NAMALWA (cell line): ENCODE measurements at places on chromosomes 7 and 10.

DNA sequence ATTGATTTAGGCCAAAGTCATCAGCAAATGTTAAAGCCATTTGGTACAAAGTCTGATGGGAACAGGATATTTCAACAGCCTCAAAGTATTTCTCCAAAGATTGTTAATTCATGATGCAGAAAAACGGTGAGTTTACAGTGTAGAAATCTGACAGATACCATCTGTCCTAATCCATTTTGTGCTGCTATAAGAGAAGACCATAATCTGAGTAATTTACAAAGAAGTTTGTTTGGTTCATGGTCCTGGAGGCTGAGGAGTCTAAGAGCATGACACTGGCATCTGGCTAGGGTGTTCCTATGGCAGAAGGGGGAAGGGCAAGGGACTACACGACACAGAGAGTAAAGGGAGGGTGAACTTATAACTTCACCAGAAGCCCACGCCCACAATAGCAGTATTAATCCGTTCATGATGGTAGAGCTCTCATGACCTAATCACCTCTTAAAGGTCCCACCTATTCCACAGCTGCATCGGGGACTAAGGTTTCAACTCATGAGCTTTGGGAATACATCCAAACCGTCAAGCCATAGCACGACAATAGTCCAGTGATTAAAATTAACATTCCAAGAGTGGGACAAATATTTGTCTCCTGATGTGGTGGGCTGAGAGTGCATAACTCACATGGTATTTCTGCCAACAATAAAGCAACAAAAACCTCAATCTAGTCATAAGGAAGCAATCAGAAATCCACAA lies 298.6 kb upstream of the AKR1E2 start:
- DNase-seq = no peak

- peak; percentile 69 for DNase-seq
These were observed 1.6 kb downstream of the GLUD1 start for GRCh38 chr10:87092861-87093631.

DNA sequence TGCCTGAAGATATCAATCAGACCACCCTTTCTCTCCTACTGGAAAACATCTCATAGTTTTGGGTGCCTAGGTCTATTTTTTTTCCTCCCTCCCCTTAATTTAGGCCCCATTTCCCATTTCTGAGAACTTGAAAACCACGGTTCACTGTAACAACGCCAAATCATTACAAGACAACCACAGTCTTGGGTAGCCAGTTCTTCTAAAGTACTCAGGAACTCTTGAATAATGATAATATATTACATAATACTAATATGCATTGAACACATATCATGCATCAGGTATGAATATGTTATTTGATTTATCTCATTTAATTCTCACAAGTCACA lies 185.1 kb upstream of the ADO start:
- DNase-seq = no peak

DNA sequence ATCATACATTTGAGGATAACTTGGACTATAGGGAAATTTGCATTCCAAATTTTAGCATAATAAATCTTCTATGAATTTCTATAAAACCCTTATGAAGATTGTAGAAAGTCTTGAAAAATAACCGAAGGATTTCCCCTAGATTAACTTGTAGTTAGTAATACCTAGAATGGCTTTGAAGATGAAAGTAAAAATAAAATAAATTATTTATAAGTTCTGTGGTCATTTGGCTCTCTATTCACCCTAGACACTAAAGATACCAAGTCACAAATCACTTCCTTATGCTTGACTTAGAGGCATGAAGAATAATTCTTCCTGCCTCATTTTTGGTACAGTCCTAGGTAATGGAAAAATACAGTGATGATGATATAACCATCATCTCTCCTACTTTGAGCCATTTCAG lies 79.3 kb downstream of the CSTF2T start:
- DNase-seq = no peak

DNA sequence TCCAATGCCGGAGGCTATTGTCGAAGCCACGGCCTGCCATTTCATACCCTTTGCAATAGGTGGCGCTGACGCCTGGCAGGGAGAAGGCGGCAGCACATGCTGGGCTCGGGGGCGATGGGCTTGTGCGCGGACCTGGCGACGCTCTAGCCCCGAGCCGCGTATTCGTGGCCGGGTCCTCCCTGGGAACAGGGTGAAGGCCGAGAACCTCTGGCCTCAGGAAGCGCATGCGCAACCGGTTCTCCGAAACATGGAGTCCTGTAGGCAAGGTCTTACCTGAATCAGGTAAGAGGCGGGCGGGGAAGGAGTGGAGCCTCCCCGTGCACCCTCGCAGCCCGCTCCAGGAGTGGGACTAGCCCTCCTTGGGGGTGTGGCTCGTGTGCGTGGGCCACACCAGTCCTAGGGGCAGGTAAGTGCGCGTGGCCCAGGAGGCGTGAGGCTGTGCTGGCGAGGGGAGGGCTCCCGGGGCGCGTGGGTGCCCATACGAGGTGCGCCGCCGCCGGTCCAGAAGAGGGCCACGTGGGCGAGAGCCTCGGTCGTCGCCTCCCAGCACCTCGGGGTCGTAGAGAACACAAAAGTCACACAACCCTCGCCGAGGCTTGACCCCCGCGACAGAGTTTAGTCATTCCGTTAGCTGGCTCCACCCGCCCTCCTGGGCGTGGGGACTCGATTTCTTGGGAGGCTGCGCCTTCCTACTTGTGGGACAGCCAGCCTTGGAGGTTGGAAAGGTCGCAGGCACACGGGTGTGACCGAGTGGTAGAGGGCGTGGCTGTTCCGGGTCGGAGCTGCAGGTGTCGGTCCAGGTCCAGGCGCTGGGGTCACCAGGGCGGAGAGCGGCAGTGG lies 5.6 kb upstream of the MEST start:
- peak; percentile 28 for DNase-seq

- no peak for DNase-seq
These were observed 68.0 kb downstream of the SEPTIN14 start for GRCh38 chr7:55794527-55794926.

GRCh38 chr7:1536743-1537534 lies 6.4 kb downstream of the MAFK start:
- DNase-seq = no peak

GRCh38 chr7:146701166-146701565 lies 584.6 kb downstream of the CNTNAP2 start:
- no peak for DNase-seq

- DNase-seq = no peak
These were observed 385.5 kb downstream of the SEMA3D start for GRCh38 chr7:84801396-84801795.

- peak; percentile 92 for DNase-seq
These were observed 13.1 kb upstream of the ARPC1A start for GRCh38 chr7:99312316-99313203.

DNA sequence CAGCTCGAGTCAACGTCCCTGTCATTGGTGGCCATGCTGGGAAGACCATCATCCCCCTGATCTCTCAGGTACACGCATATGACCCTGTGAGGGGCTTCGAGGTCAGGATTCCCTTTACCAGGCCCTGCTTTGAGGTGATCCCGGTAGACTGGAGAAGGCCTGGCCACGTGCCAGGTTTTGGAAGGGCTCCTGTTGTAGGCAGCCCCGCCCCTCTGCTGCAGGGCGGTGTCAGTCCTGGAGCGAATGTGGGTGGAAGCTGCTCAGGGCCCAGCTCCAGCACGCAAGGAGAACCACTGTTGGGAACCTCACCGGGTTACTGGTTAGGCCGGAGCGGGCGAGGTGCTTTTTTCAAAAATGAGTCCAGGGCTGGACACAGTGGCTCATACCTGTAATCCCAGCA lies 15.6 kb downstream of the MDH2 start:
- no peak for DNase-seq

GRCh38 chr7:12686234-12686890 lies 1.1 kb upstream of the ARL4A start:
- peak; percentile 96 for DNase-seq

GRCh38 chr7:113209449-113210203 lies 91.3 kb upstream of the SMIM30 start:
- DNase-seq = no peak

DNA sequence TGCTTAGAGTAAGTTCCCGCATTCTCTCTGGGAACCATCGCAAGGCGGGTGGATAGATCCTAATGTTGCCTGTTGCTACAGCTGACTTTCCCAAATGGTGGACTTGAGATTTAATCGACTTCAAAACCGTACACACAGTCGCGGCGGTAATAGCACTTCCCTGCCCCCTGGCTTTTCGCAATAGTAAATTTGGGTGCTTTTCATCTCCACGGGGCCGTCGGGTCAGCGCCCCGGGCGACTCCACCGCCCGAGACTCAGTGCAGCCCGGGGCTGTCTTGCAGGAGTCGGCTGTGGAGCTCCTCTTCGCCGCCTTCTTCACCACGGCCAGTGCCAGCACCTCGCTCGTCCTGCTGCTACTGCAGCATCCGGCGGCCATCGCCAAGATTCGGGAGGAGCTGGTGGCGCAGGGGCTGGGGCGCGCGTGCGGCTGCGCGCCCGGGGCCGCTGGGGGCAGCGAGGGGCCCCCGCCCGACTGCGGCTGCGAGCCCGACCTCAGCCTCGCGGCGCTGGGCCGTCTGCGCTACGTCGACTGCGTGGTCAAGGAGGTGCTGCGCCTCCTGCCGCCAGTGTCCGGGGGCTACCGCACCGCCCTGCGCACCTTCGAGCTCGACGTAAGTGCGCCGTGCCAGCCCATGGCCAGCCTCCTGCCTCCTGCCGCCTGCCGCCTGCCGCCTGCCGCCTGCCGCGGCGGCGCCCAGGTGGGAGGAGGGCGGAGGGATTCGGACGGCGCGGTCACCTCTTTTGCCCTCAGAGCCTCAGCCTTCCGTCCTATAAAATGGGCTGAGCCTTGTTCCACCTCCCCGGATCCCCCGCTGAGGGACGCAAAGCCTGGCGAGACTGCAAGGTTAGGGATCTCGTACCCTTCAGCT lies 5.3 kb downstream of the CYP26C1 start:
- DNase-seq = no peak

- no peak for DNase-seq
These were observed 70.2 kb downstream of the RABGEF1 start for GRCh38 chr7:66810716-66811115.

GRCh38 chr7:98568891-98569290 lies 48.2 kb upstream of the NPTX2 start:
- no peak for DNase-seq

GRCh38 chr7:145624618-145625017 lies 492.0 kb upstream of the CNTNAP2 start:
- DNase-seq = no peak

DNA sequence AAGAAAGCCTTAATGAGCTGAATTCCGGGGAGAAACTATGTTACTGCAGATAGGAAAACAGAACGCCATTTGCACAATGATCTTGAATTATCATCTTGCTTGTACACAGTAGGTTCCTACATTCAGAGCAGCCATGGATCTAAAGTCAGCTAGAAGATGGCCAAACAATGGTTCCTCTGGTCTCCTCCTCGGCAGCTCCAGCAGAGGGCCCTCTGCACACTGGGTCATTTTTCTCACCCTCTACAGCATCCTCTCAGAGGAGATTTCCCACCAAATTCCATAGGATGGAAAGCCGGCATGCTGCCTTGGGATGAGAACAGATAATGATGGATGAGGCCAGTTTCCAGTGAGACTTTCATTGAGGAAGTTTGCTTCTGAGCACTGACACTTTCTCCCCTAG lies 308.5 kb upstream of the NFE2L3 start:
- no peak for DNase-seq

DNA sequence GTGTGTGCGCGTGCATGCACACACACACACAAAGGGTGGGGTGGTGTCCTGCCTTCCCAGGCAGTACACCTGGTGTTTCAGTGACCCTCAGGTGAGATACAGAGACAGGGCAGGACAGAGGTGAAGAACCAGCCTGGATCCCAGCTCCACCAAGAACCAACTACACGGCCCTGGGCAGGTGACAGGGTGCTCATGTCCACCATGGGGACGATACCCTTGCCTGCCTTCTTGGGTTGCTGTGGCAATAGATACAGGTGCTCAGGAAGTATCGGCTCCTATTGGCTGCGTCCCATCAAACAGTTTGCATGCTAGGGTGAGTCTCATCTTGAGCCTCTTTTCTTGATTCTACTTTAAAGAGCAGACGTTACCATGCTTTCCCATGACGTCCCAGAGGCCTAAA lies 33.7 kb upstream of the CXCL12 start:
- DNase-seq = no peak

GRCh38 chr10:90743291-90743690 lies 114.5 kb downstream of the HTR7 start:
- no peak for DNase-seq

- DNase-seq = peak; percentile 59
These were observed 36.3 kb downstream of the ABCB1 start for GRCh38 chr7:87564296-87564963.

DNA sequence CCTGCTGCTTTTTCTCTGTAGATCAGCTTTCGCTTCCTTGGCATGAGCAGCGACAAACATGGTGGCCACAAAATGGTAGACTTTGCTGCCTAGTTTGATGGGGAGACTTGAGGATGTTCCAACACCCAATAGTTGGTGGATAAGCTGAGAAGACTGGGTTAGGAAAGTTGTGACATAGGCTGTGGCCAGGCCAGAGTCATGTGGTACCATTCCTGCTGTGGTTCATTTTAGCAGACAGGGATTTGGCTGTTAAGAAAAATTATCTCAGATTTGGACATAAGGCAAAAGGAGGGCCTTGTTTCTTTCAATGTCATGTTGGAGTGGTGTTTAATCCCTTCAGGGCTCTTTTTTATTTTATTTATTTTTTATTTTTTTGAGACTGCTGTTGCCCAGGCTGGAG lies 26.6 kb upstream of the FAM180A start:
- DNase-seq = no peak

GRCh38 chr7:155532792-155533119 lies 13.6 kb downstream of the CNPY1 start:
- no peak for DNase-seq

- DNase-seq = no peak
These were observed 393 bp upstream of the ARHGAP19 start for GRCh38 chr10:97292862-97293198.

DNA sequence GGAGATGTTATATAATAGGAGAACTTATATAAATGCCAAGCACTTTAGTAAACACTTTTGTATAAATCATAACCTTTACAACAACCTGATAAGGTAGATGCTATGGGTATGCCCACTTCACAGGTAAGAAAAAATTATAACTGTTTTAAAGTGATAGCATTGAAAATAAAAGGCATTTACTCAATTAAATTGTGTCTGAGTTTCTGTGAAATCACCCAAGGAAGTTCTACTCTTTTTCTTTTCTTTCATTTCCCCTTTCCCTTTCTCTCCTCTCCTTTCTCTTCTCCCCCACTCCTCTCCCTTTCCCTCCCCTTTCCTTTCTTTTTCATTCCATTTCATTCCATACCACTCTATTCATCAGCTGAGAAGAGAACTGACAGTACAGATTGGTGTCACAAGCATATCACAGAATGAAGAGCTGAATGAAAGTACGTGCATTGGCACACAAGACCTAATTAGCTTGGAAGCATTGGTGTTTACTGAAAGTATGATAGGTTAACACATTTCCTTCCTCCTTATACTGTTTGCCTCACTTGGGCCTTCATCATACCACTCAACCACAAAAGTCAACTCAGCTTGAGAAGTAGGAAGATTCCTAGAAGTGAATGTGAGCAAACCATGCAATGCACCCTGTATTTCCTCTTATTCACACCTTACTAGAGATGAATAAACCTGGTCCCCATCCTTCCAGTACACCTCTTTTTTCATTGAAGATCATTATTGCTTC lies 117.9 kb upstream of the AGR3 start:
- DNase-seq = no peak

- DNase-seq = no peak
These were observed 148.5 kb downstream of the MTERF1 start for GRCh38 chr7:91731976-91732375.

- DNase-seq = no peak
These were observed 120.3 kb downstream of the ITIH5 start for GRCh38 chr10:7546385-7546967.
